ENCODE measurements at places on chromosomes 7 and 10.

- no peak for DNase-seq
Measured at GRCh38 chr10:128429321-128429720, 303.1 kb upstream of the MKI67 start.

DNA sequence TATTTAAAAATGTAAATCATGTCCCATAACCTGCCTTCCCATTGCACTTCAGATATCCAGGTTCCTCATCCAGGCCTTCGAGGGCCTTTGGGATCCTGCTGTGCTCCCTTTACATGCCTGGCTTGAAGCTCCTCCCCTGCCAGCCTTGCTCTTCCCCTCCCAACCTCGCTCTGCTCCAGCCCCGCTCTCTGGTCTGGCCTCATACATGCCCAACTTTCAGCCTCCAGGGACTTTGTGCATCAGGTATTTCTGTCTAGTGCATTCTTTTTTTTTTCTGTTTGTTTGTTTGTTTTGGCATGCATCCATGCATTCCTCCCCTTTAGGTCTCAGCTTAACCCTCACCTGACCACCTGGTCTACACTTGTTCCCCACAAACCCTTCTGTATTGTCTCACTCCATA, 160.3 kb downstream of the SNX10 start:
- DNase-seq = no peak

- DNase-seq = no peak
Measured at GRCh38 chr10:78746155-78746763, 322.5 kb upstream of the ZMIZ1 start.

- no peak for DNase-seq
Measured at GRCh38 chr10:43222210-43222720, 44.6 kb downstream of the RASGEF1A start.

GRCh38 chr10:73517166-73517888, 21.5 kb upstream of the PPP3CB start:
- DNase-seq = no peak

DNA sequence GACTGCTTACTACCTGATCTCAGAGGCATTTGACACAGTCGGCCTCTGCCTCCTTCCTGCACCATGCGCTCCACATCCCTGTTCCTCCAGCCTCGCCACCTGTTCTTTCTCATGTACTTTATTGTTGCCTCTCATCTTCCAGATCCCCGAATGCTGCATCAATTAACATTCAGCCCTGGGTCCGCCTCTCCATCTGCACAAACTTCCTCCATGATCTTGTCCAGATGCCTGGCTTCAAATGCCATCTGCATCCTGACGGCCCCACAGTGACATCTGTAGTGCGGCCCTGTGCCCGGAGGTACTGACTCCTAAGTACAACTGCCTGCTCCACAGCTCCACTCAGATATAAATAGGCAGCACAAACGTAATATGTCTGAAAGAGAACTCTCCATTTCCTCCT, 51.2 kb upstream of the STK17A start:
- no peak for DNase-seq

- DNase-seq = no peak
Measured at GRCh38 chr7:158814637-158815036, 14.7 kb downstream of the ESYT2 start.

GRCh38 chr7:142739923-142740492, 9.3 kb upstream of the PRSS1 start:
- DNase-seq = no peak

- DNase-seq = no peak
Measured at GRCh38 chr7:104927055-104927454, 87.0 kb upstream of the KMT2E start.

GRCh38 chr10:30184397-30185033, 125.1 kb upstream of the JCAD start:
- no peak for DNase-seq

DNA sequence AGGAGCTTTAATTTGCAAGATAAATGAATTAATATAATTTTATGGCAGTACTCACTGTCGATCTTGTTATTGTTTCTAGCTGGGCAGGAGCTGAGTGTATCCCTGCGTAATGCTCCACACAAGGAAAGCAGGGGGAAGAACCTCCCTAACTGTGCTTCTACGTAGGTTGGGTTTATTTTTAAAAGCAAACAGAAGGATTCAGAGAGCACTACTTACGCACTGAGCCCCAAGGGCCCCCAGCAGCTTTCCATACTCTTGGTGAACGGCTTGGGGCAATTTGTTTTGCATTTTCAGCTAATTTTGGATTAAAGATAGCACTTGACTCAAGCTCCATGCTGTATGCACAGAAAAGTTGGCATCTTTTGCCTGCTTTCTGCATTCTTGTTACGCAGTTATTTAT, 9.6 kb downstream of the DUSP5 start:
- no peak for DNase-seq

- no peak for DNase-seq
Measured at GRCh38 chr10:29668628-29669027, 33.9 kb upstream of the SVIL start.

- DNase-seq = no peak
Measured at GRCh38 chr10:14884082-14884481, 5.4 kb downstream of the SUV39H2 start.

DNA sequence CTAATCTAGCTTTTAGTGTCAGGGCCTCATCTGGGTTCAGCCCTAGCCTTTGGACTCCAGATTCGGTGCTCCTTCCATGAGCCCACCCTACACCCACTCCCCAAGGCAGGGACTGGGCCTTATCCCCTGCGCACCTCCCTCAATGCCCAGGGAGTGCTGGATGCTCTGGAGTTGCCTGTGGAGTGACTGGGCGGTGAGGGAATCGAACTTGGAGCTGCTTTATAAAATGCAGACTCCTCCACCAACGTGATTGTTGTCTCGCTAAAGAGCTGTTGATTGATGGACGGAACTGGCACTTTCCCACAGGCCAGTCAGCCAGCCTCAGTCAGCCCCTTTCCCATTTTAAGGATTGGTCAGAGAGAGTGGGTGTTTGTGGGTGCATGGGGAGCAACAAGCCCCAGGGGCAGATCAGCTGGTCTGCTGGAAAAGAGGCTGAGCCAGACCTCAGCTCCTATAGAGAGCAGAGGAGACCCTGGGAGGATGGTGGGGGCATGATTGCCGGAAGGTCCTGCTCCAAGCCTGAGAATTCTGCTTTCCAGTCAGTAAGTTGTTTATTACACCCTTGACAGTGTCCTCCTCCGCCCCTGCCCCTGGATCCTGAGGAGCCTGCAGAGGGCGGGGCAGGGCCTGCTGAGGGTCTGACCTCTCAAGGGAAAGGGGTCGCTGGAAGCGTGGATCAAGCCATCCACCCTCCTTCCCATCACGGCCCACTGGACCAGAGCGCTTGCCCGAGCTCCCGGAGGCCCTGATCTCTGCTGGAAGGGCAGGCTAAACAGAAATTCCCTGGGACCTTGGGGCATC, 16.7 kb downstream of the UNC5B start:
- no peak for DNase-seq

- DNase-seq = no peak
Measured at GRCh38 chr7:46720761-46721160, 799.7 kb upstream of the IGFBP3 start.

- DNase-seq = no peak
Measured at GRCh38 chr7:117135553-117135891, 182.2 kb downstream of the ST7 start.

DNA sequence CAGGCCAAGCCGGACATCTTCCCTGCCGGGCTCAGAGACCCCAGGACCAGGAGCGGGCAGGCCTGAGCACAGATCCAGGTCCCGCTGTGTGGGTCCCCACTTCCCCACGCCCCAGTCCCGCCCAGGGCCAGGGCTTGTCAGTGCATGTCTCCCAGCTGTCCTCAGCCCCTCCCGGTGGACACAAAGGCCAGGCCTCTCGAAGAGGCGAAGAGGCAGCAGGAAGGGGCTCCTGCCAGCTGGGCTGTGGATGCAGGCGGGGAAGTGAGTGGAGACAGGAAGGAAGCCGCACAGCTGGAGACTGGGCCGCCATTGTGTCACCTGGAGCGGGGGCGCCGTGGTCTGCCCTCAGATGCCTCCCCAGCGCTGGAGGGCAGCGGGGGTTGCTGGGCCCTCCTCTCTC, 4.8 kb downstream of the GRIFIN start:
- no peak for DNase-seq

GRCh38 chr7:91993976-91994375, 53.3 kb downstream of the AKAP9 start:
- no peak for DNase-seq

DNA sequence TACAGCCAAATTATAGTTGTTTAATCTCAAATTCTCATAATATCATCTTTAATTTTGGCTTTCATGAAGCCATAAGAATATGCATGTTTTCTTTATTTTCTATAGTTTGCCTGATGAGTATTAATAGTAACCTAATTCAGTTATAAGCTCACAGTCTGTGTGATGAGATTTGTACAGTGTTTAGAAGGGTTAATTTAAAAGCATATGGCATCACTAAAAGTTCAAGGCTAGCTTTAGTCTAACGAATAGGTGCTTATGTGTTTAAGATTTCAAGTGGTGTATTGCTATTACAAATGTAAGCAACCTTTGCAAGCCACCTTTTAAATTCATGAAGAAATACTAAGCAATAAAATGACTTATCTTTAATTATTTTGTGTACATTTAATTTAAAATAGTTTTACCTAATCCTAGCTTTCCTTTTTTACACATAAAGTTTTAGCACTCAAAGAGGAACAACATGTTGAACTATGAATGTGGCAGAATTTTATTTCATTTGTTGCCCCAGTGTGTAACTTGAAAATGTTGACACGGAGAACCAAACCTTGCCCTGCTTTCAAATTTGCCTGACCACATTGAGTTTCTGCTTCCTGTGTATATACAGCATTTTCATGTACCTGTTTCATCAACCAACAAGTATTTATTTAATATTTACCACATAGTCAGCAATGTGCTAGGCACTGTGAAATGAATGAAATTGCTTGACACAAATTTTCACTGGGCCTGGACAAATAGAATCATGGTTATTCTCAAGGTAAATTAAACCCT, 41.5 kb downstream of the TET1 start:
- no peak for DNase-seq

- no peak for DNase-seq
Measured at GRCh38 chr7:151590850-151591771, 71.4 kb upstream of the RHEB start.

- no peak for DNase-seq
Measured at GRCh38 chr7:70053989-70054388, 455.7 kb downstream of the AUTS2 start.

- DNase-seq = no peak
Measured at GRCh38 chr7:92680442-92680841, 90.3 kb upstream of the FAM133B start.

DNA sequence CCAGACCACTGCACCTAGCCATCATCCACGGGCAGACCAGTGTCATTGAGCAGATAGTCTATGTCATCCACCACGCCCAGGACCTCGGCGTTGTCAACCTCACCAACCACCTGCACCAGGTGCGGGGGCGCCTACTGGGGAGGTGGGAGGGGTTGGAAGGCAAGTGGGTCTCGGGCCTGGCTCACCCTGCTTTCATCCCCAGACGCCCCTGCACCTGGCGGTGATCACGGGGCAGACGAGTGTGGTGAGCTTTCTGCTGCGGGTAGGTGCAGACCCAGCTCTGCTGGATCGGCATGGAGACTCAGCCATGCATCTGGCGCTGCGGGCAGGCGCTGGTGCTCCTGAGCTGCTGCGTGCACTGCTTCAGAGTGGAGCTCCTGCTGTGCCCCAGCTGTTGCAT, 4.6 kb downstream of the NFKB2 start:
- no peak for DNase-seq

- DNase-seq = no peak
Measured at GRCh38 chr10:78991187-78991586, 77.6 kb upstream of the ZMIZ1 start.

DNA sequence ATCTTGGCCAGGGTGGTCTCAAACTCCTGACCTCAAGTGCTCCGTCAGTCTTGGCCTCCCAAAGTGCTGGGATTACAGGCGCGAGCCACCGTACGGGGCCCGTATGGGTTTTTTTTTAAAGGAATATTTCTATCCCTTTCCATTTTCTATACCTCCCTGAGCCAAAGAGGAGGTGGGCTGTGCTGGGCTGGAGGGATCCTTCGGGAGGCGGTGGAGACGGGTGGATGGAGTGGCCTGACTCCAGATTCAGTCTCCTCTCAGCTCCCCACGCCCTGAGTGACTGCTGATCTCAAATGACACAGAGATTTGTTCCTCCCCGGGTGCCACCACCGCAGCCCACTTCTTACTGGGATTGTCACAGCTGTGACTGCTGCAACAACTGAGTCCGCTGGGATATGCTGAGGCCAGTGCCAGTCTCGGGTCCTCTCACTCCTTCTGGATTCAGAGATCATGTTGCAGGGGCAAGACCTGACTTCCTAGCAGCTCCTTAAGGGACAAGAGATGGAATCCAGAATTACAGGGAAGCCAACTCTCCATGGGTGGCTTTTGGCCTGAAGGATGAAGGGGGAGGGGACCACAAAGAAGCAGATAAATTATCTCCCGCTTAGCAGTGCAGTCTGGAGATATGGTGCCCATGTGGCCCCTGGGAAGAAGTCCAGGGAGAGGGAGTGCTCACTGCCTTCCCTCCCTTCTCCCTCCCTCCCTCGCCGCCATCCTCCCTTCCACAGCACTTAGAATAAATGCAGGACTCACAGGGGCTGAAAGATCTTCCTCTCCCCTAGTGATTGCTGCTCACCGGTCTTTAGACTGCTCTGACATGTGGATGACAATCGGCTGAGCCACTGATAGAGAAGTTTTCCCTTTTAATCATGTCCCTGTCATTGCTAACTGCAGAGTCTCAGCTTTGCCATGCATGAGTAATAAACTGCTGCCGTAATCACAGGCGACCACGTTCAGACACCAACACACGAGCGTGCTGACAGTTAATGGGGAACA, 14.3 kb downstream of the GALNT17 start:
- no peak for DNase-seq

GRCh38 chr7:111987115-111987826, 218.9 kb downstream of the DOCK4 start:
- DNase-seq = no peak

DNA sequence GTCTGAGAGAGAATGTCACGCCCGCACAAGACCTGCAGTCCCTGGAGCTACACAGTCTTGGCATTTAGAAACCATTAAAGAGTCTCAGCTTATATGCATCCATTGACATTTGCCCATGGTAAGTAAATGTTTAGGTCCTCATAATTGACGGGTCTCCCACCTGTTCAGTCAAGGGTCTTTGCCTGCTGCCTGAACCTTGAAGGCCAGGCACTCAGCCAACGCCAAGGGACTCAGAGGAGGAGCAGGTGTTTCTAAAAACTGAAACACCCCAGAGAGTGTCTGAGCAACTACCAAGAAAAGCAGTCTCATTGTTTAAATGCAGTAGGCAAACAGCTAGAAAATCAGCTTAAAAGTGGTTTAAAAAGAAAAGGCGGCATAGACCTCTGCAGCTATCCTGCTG, 264.7 kb upstream of the AKR1E2 start:
- no peak for DNase-seq

- no peak for DNase-seq
Measured at GRCh38 chr7:4177001-4177400, 505.1 kb upstream of the FOXK1 start.

DNA sequence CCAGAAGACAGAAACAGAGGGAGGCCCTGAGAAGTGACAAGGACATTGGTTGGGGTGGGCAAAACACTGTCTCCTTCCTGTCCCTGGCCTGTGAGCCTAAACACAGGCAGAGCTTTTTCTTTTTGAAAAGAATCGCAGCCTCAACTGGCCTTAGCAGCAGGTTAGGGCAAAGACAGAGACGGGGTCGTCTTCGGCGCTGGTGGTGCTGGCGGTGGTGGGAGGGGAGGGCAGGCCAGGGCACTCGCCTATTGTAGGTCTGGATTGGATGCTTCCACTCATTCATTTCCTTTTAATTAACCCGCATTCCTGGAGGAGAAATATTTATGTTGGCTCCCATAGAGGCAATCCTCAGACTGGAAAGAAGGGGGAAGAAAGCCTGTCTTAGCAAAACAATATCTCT, 22.6 kb downstream of the WNT8B start:
- DNase-seq = no peak

Data from activated T-helper 1 cell treated with Interleukin-2 at 50 U/mL for 16 hours (primary cell).